ENCODE measurements at places on chromosomes 4 and X.

- DNase-seq, result no peak
Measured at GRCh38 chrX:133454491-133454914, 39.2 kb upstream of the GPC4 start.

DNA sequence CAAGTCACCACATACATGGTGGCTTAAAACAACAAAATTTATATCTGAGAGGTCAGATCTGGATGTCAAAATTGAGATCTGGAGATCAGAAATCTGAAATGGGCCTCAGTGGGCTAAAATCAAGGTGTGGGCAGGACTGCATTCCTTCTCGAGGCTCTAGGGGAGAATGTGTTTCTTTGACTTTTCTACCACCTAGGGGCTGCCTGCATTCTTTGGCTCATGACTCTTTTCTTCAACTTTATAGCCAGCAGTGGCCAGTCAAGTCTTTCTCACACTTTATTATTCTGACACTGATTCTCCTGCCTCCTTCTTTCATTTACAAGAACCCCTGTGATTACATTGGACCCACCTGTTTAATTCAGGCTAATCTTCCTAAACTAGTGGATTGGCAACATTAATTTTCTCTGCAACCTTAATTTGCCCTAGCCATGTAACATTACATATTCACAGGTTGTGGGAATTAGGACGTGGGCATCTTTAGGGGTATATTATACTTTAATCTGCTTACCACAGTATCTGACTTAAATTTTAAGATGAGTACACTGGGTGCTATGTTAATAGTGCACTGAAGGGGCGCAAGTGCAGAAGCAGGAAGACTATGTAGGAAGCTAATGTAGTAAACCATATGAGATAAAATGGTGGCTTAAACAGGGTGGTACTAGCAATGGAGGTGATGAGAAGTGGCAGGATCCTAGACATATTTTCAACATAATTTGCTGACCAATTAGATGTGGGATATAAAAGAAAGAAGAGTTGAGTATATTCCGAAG lies 188.0 kb downstream of the SLC4A4 start:
- no peak for DNase-seq

DNA sequence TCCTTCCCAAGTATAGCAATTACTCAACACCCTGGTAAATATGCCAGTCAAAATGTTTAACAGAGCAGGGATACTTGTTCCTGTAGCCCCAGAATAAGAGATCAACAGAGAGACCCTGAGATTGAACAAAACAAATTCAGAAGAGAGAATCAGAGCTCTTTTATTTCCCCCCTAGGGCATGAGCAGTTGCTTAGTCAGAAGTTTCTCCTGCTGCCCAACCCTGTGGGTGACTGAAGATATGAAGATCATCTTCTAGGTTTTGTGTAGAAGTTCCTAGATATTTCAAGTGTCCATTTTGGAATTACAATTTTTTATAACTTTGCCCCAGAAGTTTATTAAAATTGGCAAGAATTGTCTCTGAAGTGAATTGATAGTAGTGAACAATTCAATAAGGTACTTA lies 59.1 kb upstream of the RXFP1 start:
- DNase-seq, result no peak

DNA sequence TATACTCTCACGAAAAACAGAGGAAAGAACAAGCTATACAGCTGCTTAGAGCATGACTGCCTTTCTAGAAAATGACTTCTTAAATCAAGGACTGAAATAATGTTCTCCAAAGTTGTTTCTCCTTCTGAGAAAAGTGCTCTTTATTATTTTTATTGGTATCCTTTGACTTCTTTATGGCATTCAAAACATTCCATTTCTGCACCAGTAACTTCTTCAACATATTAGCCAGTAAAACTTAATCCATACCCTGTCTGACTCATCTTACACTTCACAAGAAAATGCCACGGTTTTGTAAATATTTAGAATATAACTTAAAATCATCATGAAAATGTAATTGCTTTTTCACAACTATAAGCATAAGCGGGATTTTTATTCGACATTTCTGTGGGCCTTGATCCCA lies 180.4 kb downstream of the NR3C2 start:
- no peak for DNase-seq

DNA sequence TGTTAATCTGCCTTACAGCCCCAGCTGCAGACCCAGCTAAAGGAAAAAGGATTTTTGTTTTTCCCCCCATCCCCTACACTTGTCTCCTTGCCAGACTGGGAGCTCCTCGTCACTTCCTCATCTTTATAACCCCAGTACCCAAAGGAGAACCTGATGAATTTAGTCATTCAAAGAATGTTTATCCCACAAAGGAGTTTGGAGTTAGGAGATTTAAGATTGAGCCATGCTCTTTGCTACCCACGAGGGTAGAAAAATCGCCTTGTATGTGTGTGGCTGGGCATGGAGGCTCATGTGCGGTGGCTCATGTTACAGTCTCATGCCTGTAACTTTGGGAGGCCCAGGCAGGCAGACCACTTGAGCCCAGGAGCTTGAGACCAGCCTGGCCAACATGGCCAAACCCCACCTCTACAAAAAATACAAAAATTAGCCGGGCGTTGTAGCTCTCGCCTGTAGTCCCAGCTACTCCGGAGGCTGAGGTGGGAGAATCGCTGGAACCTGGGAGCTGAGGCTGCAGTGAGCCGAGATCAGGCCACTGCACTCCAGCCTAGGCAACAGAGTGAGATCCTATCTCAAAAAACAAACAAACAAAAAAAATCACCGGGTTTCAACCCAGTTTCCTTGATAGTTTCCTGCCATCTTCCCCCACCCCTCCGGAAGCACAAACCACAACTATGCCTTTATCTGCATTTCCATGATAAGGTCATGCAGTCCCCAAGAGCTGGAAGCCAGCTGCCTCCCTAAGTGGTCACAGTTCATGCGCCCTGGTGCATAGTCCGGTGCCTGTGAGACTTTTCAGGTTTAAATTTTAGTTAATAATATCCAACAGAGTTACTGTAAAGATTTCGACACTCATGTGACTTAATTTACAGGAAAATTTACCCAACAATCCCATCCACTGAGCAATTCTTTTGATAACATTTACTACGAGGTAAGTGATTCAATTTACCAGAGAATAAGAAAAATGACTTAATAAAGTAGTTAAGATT lies 1.5 kb downstream of the CFAP97 start:
- DNase-seq, result no peak

DNA sequence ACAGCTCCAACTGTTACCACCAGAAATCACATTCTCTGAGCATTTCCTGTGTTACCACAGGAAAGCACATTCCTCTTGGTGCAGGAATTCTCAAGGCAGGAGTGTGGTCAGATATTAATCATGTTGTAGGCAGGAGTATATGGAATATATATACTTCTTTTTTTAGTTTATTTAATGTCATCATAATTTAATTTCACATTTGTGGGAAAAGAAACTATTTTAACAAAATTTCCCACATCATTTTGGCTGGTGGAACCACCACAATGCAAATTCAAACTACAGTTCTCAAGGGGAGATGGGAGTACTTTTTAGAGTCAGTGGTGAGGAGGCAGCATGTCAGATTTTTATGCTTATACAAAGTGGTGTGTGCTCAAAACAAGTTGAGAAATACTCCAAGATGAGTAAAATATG lies 139.0 kb downstream of the ATP10D start:
- DNase-seq, result no peak

DNA sequence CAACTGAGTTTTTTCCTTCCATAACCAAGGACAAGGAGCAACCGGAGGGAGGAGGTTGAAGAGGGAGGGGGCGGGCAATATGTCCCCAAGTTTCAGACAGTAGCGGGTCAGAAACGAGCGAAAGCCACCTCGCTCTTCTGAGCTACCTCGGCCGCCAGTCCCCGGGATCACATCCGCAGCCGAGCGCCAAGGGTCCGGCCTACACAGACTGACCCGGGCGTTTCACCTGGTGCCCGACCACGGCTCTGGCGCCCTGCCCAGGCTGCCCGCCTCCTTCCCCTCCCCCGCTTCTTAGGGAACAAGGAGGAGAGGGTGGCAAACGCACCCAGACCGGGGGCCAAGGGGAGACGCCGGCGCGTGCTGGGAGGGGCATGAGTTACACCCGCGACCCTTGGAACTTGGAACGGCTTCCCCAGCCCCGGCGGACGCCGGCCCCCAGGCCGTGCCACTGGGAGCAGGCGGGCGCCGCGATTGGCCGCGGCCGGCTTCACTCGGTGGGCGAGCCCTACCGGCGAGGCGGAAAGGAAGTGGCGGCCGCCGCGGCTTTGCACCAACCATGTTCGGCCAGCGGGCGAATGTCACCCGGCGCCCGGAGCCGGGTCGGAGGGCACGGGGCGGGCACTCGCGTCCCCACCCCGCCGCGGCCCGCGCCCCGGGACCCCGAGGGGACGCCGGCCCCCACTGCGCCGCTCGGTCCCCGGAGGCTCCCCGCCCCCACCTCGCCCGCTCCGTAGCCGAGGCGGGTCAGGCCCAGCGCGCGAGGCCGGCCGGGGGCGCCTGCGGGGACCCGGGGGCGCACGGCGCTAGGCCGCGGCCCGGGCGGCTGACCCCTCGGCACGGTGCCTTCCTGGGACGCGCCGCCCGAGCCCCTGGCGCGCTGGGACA lies 1.5 kb downstream of the IRF2 start:
- DNase-seq, result no peak

DNA sequence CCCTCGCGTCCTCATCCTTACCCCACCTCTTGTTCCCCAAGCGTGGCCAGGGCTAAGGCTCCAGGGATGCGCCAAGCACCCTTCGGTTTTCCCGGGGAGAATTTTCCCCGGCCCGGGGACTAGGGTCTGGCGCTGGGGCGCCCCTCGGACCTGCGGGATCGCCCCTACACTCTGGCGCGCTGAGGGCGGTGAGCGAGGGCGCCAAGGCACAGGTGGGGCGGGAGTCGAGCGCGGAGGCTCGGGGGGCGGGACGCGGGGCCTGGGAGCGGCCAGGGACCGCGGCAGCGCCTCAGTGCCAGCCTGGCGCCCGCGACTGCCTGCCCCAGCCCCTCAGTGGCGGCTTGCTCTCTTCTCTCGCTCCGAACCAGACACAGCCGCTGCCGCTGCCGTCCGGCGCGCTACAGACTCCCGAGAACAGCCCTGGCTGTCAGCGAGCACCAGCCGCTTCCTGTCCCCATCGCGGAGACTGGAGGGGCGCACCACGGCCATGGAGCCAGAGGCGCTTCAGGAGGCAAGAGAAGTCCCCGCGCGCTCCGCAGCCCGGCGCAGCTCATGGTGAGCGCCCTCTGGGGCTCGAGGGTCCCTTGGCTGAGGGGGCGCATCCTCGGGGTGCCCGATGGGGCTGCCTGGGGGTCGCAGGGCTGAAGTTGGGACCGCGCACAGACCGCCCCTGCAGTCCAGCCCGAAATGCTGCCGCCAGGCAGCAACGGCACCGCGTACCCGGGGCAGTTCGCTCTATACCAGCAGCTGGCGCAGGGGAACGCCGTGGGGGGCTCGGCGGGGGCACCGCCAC lies at the start of gene DRD5:
DRD5 (plus strand) TSS at position 292 of the 793 bp plus-strand sequence; CDS start at position 688, 396 bp downstream.
- no peak for DNase-seq

DNA sequence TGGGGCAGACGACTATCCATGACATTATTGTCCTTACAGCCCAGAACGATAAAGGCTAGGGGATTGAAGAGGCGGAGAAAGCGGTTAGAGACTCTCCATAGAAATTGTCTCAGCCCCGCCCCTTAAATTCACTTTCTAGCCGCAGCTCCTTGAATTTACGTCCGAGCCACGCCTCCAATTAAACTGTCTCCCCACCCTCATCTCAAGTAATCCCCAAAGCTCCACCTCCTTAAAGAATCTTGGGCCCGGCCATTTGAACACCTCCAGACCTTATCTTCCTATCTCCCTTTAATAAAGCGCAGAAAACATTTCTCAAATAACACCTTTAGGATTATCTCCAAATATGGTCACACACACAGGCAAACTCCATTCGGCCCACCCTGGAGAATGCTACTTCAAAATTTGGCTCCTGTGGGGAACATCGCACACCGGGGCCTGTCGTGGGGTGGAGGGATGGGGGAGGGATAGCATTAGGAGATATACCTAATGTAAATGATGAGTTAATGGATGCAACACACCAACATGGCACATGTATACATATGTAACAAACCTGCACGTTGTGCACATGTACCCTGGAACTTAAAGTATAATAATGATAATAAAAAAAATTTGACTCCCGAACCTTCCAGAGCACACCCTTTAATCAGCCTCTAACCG lies 7.2 kb upstream of the MAGIX start:
- DNase-seq, result no peak

DNA sequence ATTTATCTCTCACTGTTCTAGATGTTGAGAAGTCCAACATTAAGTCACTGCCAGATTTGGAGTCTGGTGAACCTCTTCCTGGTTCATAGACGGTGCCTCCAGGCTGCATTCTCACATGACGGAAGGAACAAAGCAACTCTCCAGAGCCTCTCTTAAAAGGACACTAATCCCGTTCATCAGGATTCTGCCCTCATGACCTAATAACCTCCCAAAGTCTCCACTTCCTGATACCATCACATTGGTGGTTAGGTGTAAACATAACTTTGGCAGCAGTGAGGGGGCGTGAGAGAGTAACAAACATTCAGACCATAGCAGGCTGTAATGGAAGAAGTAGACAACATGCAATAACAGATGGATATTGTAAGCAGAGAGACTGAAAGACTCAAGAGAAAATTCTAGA lies 388.6 kb downstream of the PDHA2 start:
- no peak for DNase-seq

GRCh38 chr4:164012396-164013027 lies 518.0 kb downstream of the TMA16 start:
- DNase-seq, result no peak

DNA sequence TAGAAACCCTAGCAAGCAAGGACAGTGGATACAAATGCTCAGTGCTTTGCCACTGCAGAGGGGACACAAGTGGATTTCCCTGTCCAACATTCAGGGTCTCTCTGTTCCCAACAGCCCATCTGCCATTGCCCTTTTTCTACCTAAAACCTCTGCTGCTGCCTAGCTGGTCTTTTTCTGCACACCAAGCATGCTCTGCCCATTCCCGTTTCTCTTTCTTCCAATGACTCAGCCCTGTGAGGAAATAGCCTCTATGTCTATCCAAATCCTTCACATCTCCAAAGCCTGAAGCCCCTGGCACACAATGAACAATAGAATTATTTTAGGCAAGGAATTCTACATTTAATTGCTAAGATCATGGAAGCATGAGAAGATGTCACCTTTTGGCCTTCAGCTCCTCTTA lies 5.7 kb upstream of the AMELX start:
- no peak for DNase-seq

DNA sequence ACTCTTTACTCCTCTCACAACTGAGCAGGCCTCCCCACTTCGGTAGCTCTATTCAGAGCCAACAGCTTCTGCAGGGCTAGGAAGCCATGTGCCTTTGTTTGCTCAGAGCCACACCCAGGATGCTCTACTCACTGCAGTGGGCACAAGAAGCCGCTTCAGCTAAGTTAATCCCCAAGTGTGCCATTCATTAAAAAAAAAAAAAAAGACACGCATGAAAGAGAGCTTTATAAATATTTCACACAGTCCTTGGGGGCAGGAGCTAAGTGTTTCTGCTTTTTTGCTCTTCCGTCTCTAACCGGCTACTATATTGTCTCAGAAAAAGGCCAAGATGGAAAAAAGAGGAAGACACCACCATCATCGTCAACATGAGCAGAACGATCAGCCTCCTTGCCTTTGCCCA lies 8.1 kb downstream of the CRMP1 start:
- no peak for DNase-seq

DNA sequence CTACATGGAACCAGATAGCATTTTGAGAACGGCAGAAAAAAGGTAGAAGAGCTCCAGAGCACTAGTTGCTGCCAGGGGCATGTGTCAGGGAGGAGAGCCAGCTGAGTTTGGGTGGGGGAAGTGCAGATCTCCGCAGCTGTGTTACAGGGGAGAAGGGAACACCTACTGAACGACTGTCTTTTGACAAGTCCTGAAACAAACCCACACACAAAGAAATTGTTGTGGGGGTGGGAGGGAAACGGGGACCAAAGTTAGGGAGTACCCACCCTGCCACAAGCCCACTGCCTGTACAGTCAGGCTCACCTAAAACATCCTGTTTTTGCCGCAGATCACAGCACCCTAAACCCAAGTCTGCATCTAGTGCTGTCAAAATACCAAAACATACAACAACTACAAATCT lies 55.5 kb downstream of the LEF1 start:
- DNase-seq, result no peak
